ENCODE measurements at places on chromosomes 6 and 20. TPM values are rescaled to one million over a fixed set of nuclear protein-coding genes. Genes with fewer than 3 reads are reported as not detected.

The GGT7 gene
- 19.6 TPM for total RNA-seq

- peak; percentile 32 for DNase-seq
Observed at GRCh38 chr20:50193836-50194421, 3.3 kb downstream of the CEBPB start.

DNA sequence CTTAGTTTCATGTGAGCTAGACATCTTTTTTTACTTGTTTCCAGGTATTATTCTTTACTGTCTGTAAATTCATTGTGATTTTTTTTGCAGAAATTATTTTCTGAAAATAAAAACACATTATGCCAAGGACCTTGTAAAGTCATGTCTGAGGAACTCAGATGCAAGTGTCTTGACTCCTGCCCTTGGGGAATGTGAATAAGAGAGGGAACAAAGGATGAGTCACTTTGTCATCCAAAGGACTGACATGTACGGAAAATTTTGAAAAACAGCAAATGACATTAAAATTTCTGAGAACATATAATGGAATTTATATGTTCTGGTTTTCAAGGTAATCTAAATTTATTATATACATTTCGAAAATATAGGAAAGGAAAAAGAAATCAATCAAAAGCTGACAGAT lies 660.4 kb downstream of the CD109 start:
- DNase-seq, result peak; percentile 33

The CST5 gene
- total RNA-seq, result not detected

DNA sequence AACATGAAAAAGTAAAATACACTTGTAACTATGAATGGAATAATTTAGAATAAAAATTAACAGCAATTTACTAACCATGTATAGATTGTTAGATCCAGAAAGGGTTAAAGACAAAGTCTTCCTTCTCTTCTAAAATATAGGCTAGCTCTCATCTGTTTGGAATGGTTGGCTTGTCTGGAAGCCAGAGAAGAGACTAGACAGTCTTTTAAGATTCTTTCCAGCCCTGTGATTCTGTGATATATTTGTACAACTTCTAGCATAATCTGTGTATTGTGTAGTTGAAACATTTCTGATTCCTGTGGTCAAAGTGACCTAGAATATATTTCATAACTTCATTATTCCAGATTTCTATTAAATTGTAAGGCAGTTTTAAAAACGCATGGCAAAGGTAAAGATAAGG lies 196.6 kb downstream of the UST start:
- DNase-seq, result no peak

All from mammary epithelial cell (primary cell).